ENCODE measurements at places on chromosomes 7 and 10.

DNA sequence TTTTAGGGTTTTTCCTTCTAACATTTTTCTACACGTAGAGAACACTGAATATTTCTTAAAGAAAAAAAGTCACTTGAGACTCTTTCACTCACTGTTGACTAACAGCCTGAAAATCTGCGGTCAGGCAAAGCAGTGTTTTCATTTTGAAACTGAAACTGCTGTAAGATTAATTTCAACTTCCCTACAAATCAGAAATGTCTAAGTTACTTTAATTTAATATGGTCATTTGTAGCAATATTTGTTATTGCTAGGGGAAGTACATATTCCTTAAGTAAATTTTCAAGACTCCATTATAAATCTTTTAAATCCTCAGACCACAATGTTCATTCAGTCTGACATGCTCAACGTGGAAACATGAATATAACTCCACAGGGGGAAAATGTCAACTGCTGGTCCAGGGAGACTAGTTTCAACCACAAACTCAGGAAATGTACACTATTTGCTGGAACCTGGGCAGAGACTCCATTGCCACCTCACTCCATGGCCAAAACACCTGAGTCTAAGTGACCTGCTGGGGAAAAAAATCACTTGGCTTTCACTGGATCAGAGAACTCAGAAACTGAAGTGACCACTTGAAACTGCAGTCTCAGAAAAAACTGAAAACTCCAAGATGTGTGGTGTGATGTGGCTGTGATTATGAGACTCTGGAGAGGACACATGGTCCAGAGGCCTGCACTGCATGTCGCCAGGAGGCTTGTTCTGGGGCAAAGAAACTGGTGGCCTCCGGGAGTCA, 161.2 kb downstream of the TAX1BP1 start:
- DNase-seq, result no peak

- DNase-seq, result peak; percentile 68
These were observed 107.2 kb downstream of the CUBN start for GRCh38 chr10:17022466-17022825.

- DNase-seq, result no peak
These were observed 35.6 kb downstream of the ANKRD16 start for GRCh38 chr10:5854131-5854475.

DNA sequence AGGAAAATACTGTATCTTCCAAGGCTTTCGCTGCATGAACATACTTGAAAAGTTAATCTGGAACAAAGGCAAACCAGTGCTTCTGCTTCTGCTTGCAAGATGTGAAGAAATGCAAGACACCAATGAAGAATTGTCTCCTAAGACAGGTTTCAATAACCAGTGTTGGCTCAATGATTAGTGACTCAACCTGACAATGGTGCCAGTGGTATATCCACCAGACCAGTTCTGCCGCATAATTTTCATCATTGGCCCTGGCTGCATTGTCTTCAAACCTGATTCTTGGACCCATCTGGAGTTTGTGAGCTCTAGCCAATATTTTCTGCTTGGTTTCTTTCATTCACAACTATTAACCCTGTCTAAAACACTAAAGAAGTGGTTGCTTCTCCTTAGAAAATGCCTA, 13.6 kb upstream of the STAMBPL1 start:
- no peak for DNase-seq

DNA sequence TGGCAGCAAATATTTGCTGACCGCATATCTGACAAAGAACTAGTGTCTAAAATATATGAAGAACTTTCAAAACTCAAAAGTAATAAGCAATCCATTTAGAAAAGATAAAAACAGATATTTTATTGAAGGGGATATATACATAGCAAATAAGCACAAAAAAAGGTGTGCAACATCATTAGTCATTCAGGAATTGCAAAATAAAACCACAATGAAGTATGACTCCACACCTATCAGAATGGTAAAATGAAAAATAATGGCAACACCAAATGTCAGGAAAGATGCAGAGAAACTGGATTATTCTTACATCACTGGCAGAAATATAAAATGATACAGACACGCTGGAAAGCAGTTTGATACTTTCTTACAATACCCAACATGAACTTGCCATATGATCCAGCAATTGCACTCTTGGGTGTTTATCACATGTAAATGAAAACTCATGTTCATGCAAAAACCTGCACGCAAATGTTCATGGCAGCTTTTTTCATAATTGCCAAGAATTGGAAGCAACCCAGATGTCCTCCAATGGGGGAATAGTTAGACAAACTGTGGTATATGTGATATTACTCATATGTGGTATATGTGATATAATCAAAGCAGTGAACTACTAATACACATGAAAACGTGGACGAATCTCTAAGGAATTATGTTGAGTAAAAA, 645.5 kb downstream of the GRID1 start:
- DNase-seq, result no peak

- peak; percentile 72 for DNase-seq
These were observed 163.7 kb downstream of the SRPK2 start for GRCh38 chr7:105224884-105225651.
